Activated CD4-positive, alpha-beta T cell treated with anti-CD3 and anti-CD28 coated beads for 24 hours (primary cell): ENCODE measurements at places on chromosomes 12 and 14.

DNA sequence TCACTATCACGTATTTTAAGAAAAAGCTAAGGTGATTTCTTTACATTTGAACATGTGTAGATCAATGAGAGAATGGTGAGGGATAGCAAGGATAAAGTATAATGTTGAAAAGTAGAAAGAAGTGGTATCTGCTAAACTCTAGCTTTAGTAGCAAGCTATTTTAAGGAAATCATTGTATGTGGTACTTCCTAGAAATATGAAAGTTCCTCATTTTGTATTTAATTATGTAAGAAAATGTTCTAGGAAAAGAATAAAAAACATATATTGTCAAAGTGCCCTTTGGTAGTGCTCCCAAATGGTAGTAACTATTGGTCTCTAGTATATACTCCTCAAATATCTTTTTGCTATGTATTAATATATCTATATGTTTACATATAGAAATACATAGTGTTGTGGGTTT, 35.7 kb downstream of the RAB21 start:
- no peak for DNase-seq

- no peak for DNase-seq
Measured at GRCh38 chr12:96486751-96487613, 2.4 kb upstream of the CFAP54 start.

GRCh38 chr12:81998761-81999378, 239.7 kb upstream of the PPFIA2 start:
- DNase-seq: no peak

GRCh38 chr12:105192624-105193225, 43.2 kb downstream of the APPL2 start:
- DNase-seq: no peak

- DNase-seq: no peak
Measured at GRCh38 chr14:24849471-24849870, 200.5 kb downstream of the STXBP6 start.

DNA sequence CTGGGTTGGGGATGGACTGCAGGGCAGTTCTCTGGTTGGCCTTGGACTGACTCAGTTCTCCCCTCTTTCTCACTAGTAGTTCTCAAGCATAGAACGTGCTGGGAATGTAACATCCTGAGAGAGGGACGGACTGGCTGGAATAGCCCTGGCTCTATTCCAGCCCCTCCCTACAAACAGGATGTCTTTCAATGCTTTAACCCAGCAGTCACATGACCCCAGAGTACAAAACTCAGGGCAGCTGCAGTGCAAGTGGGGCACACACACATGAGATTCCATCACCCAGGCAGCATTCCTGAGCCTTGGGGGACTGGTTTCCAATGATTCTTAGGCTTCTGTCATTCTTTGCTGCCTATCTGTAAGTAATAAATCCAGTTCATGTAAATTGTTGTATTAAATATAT, 1.6 kb upstream of the ACOT6 start:
- DNase-seq: no peak

DNA sequence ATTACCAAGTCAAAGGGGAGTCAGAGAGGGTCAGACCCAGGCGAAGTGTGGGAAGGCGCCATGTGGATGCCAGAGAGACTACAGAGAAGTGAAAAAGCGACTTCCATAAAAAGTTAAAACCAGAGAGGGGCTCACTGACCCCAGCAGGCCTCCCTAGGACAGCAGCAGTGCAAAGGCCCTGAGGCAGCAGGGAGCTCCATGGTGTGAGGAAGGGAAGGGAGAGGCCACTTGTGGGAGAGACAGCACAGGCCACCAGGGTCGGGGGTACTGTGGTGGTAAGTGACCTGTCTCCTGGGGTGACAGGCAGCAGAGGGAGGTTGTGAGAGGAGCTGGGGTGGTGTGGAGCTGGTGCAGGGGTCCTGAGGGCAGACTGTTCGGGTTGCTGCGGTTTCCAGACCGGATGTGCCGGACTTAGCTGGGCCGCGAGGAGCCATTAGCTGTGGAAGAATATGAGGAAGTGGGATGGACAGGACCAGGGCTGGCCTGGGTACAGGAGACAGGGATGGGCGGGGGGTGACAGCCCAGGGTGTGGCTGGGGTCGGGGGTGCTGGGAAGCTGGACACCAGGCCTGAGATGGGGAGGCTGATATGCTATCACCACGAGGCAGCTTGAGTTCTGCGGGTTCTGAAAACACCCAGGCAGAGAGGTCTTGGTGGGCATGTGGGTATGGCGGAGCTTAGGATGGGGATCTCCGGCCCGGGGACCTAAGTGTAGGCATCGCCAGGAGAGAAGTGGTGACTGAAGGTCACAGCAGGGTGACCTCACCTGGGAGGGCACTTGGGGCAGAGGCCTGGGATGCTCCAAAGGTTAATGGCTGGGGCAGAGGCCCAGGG, 22.7 kb downstream of the SETD1B start:
- no peak for DNase-seq

- DNase-seq: no peak
Measured at GRCh38 chr12:7411343-7411742, 32.6 kb downstream of the CD163L1 start.

GRCh38 chr12:91194500-91194899, 11.9 kb upstream of the DCN start:
- DNase-seq: no peak

DNA sequence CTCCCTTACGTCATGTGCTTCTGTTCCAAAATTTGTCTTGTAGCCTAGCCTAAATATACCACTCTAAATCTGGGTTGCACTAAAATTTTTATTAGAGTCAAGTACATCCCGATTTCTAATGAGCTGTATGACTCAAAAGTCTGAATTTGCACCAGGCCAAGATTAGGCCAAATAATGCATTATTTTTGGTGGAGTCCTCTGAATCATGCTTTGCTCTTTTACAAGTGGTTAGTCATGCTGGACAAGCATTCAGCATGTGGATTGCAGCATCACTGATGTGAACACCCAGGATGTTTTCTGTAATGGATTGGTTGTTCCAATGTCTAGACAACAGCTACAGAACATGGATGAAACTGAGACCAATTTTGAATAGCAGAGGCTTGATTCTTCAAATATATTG, 23.7 kb downstream of the HEBP1 start:
- DNase-seq: no peak

GRCh38 chr12:52229836-52230343, 3.2 kb upstream of the KRT7 start:
- DNase-seq: no peak

GRCh38 chr12:89768586-89769482, 60.2 kb upstream of the ATP2B1 start:
- no peak for DNase-seq

GRCh38 chr12:44225149-44225510, 389.2 kb downstream of the TMEM117 start:
- no peak for DNase-seq

GRCh38 chr14:67276131-67276530, 34.9 kb downstream of the PALS1 start:
- DNase-seq: no peak

DNA sequence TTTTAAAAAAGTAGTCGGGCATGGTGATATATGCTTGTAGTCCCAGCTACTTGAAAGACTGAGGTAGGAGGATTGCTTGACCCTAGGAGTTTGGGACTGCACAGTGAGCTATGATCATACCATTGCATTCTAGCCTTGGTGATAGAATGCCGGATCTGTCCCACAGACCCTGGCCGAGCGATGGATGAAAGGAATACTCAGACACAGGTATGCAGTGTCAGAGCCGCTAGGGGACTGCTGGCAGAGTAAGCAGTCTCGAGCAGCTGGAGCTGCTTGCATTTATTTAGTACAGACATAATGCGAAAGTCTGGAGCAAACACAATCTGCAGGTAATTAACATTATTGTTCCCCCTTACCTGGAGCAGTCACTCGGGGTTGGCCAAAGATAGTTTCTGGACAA, 18.6 kb downstream of the AICDA start:
- DNase-seq: no peak

DNA sequence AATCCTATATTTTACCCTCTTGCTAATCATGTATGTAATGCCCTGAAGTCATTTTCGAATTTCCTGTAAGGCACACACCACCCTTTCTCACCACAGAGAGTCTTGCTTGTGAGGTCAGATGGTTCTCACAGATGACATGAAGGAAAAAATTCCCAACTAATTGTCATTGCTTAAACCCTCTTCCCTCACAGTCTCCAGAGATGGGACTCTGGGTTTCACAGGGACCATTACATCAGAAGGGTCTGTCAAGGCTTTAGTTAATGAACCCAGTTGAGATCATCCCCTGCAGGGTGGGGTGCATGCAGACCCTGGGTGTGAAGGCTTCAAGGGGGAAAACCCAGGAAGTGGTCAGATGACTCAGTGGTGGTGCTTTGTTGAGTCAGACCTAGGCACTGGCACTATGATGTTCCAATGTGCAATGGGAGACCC, 229.6 kb downstream of the BCAT1 start:
- DNase-seq: no peak

- DNase-seq: no peak
Measured at GRCh38 chr12:72214163-72214562, 58.0 kb upstream of the TRHDE start.

DNA sequence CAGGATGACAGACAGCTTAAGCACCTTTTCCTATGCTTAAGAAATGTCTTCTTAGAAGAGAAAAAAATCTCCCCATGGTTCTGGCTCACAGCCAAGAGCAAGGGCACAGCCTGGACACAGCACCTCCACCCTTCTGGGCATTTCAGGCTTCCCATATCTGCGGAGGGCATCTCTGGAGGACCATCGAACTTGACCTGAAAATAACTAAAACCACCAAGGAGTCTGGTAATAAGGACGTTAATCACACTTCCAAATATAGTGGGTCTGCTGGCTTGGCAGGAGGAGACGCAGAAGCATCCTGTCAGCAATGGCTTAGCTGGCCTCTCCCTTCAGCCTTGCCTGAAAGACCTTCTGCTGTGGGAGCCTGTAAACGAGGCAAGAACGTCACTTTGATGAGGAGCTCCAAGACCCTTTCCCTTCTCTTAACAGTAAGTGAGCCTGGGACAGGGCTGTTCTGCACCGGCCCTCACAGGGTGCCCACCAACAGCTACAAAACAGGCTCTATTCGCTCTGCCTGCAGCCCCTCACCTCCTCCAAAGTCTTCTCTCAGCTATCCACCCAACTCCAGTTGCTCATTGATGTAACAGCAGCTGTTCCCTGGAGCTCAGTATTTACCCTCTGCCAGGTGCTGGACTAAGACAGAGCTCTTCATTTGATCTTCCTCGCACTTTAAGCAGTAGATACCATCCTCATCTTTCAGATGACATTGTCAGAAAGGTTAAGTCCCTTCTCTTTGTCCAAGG, 13.2 kb downstream of the SETD3 start:
- no peak for DNase-seq

DNA sequence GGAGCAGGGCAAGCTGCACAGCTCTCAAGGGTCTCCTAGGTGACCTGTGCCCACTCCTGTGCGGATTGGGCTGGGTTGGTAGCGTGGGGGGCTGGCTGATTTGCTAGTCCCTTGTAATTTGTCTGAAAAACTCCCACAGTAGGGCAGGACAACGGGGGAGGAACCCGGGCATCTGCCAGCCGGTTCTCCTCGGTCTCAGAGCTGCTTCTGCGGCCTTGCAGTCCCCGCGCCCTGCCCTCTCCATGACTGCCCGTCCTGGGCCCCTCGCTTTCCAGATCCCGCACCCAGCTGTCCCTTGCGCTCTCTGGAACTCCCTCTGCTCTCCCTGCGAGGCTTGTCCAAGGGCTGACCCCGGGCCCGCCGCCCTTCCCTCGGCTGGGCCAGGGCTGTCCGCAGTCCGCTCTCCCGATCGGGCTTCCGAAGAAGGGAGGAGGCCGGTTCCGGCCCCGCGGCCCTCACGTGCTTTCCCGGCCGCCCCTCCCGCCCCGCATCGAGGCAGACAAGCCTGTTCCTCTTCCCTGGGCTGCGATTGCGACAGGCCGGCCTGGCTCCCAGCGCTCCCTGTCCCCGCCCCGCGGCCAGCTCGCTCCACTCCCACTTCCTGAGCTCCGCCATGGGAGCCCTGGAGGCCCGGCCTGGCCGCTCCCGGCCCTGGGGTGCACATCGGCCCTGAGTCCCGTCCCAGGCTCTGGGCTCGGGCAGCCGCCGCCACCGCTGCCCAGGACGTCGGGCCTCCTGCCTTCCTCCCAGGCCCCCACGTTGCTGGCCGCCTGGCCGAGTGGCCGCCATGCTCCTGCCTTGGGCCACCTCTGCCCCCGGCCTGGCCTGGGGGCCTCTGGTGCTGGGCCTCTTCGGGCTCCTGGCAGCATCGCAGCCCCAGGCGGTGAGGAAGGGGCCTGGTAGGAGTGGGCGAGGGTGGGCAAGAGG, at the start of gene LTBR:
Gene LTBR, plus strand, starts transcription at position 591 of the 927 bp plus-strand sequence. Its CDS starts 197 bp downstream, at position 788.
- no peak for DNase-seq

DNA sequence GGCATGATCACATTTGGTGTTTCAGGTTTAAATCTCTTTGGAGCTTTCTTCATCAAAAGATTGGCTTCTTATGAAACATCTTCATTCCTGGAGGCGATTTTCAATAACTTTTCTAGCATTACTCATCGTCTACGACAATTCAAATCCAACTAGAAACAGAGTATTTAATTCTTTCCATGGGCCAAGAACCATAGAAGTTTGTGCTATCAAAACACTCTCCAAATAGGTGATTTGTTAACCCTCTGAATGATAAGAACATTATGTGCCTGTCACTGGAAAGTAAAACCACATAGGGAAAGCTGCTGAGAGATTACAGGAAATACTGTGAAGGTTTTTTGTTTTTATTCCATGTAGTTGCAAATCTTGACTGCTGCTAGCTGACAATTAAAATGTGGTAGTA, 6.9 kb upstream of the DCN start:
- no peak for DNase-seq

DNA sequence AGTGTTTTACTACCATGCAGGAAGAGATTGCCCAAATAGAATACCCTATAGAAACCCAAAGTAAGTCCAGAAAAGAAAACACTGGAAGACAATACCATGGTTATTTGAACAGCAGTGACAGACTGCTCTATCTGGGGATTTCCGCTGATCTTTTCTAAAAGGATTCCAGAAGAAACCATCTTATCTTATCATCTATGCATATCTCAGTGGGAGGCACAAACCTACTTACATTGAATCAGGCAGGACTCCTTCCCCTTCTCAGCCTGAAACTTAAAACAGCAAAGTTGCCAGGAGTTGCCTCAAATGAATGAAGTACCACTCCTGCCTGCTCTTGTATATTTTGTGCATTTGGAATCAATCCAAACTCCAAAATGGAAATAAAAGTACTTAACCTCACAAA, 56.7 kb upstream of the NR2C1 start:
- no peak for DNase-seq

DNA sequence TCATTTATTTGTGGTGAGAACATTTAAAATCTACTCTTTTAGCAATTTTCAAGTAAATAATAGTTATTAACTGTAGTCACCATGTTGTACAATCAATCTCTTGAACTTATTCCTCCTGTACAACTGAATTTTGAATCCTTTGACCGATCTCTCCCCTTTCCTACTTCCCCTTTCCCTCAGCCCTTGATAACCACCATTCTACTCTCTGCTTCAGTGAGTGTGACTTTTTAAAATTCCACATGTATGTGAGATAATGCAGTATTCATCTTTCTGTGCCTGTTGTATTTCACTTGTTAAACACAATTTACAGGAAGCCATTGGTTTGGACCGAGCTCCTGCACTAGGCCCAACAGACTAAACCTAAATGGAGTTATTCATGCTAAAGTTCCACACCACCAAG, 458.9 kb upstream of the PDE3A start:
- DNase-seq: no peak
